GM12892 (cell line): ENCODE measurements at places on chromosomes 2 and 18.

DNA sequence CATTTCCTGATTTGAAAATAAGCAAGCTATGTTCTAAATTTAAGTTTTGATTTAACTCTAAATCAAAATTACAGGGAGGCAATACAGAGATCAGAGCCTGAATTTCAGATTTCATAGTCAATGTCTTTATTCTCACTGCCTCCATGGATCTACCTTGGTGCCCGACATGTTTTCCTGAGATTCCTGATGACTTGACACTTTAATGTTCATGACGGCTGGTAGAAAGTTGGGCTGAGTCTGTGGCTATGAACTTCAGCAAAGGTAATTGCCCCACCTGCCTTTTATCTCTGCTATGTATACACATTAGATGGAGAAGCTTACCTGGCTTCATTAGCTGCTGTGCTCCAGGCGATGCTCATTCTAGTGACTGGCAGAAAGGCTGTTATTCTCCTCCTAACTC is 1390.5 kb upstream of the CELF4 start:
- no peak for DNase-seq

DNA sequence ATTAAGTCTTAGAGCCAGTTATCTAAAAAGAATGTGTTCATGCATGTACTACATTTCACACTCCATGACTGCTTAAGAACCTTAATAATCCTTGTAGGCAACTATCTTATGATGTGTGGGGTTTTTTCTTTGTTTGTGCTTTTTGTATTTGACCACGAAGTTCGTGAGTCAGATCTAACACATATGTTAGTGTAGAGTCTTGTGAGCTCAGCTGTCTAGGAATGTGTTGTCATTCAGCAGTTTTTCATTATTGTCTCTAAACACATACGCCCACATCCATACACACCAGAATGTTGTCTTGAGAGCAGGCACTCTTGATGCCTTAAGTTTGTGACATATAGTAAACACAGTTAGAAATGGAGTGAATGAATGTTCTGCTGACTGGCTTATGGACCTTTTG is 38.4 kb downstream of the CAB39 start:
- DNase-seq = no peak

DNA sequence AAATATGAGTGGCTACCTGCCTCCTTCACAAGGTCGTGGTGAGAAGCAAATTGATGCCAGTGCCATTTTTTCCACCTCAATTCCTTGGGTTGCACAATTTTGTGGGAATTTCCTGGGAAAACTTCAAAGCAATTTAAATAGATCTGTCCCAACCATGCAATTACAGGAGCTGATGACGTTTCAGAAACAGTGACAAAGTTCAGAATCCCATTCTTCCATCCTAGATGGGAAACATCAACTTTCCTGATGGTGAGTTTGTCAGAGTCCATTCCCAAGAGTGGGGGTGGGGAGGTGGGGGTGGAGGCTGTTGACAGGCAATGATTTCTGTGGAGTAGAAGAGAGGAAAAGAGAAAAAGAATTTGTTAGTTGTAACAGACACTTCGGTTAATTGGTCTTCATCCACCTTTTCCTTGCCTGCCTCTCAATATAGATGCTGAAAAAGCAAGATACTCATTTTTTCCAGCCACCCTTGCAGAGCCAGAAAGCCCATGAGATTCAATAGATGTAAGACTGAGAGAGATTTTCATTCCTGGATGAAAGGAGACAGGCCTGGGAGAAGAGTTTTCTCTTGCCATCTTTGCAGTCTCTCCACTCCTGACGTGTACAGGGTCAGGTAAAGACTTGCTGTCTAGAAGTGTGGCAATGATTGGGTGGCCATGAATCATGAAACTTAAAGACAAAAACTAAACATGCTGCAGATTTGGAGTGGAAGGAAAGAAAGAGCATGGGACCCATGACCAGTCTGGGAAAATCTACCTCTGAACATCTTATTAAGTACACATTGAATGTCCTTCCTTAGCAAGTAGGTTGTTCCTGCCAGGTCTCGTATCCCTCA is 47.3 kb downstream of the SOCS6 start:
- no peak for DNase-seq

DNA sequence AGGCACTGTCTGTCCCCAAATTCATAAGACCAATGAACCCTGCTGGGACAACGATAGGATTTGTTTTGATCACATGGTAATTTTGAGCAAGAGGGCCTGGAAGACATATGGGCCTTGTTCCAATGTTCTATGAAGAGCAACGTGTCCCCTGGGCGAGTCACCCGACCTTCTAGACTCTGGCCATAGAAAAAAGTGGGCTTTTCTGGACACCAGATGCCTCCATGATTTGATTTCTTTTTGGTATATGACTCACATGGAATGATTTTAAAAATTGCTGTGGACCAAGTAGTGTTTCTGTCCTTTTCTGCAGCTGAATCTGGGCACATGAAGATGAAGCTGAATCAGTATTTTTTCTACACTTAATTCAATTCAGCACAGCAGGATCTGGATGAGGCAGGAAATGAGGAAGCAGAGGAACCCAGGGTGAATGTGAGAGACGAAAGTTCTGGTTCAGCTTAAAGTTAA is 104.9 kb downstream of the CDC42EP3 start:
- no peak for DNase-seq

DNA sequence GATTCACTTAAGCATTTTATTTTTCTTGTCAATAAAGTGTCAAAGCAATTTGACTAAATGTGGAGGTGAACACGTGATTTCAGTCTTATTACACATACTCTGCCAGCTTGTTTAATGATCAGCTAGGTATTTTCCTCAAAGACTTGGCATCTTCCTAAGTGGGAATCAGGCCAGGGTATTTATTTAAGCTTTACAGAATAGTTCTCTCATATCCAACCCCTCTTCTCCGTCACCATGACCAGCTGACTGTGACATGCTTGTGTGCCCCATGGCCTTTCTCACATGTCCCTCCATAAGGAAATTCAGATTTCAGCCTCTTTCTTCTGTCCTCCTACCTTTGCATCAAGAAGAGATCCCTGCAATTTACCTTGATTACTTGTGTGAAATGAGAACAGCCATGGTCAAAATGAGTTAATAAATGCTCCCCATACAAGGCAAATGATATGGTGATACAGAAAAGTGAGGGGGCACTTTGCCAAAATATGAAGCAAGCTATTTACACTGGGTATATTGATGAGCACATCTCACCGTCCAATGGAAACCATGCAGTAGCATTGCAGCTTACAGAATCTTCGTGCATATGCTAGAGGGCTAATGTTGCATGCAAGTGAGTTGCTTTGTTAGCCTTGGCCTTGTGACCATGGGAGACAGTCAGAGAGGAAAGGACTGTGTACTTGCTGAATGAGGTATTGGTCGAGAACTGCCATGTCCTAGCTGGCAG is 202.2 kb downstream of the RNF152 start:
- DNase-seq = no peak

DNA sequence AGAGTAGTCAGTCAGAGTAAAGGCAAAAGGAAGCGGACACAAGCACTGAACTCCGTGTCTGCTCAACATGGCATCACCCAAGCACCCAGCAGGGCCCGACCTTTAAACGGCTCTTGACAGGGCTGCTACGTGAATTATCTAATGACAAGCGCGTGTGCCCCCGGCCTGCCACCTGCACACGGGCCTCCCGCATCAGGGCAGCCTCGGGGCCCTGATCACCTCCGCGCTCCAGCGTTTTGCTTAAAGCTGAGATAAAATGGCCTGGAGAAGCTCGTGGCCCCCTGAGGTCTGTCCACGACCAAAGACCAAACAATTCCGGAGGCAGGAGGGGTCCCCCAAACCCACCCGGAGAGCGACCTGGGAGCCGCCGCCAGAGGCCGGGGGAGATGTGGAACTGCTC is 376 bp downstream of the NDUFA10 start:
- peak; percentile 35 for DNase-seq

GRCh38 chr2:226985583-226985946 is 149.7 kb downstream of the RHBDD1 start:
- no peak for DNase-seq

DNA sequence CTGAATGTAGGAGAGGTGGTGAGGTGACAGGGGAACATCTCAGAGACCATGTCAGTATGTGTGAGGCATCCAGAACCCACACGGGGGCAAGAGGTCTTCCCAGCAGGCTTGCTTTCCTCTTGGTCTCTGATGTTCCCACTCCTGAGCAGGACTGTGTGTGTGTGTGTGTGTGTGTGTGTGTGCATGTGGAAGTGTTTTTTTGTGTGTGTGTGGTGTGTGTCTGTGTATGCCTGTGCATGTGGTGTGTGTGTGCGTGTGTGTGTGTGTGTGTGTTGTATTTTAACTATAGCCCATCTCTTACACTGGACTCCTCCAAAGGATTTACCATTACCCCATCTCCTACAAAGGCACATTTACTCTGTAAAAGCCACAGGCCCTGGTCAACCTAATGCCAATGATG is 40.4 kb downstream of the SLC4A5 start:
- DNase-seq = no peak

- no peak for DNase-seq
Measured at GRCh38 chr2:105114551-105114950, 76.7 kb downstream of the MRPS9 start.

GRCh38 chr2:207260947-207261346 is 95.2 kb upstream of the KLF7 start:
- DNase-seq = no peak

DNA sequence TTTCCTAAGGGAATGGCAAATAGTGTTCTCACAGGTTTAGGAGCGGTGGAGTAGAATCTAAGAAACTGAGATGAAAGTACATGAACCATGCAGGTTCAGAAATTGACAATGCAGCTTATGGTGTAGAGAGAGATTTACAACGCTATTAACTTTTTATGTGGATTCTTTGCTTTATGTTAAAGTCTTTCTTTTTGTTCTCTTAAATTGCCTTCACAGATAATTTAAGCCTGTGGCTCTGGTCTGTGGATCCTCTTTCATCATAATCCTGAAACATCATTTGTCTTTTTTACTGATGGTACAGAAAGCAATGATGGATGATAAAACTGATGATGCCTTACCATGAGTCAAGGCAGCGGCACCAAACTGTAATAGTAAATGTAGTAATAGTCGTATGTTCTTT is 30.3 kb downstream of the SOCS6 start:
- DNase-seq = no peak

- DNase-seq = no peak
Measured at GRCh38 chr2:195622966-195623365, 34.1 kb upstream of the SLC39A10 start.

GRCh38 chr2:147067136-147067535 is 777.7 kb upstream of the ACVR2A start:
- no peak for DNase-seq

GRCh38 chr2:224407241-224407701 is 5.4 kb upstream of the FAM124B start:
- DNase-seq = no peak

DNA sequence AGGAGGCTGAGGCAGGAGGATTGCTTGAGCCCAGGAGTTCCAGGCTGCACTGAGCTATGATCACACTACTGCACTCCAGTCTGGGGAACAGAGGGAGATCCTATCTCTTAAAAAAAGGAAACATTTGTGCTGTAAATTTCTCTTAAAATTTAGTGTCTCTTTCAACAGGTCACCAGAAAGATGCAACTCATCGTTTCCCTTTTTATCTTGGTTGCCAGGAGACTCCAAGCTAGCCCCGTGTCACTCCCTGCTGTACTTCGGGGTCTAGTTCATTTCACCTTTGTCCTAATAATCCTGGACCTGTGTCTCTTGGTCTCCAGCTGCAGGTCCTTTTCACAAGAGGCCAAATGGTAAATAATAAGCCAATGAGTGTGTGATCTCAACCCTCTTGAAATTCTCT is 7.1 kb downstream of the HS1BP3 start:
- DNase-seq = no peak

GRCh38 chr18:35141567-35142274 is 99.1 kb upstream of the ZNF397 start:
- DNase-seq = no peak

GRCh38 chr2:225355788-225356187 is 43.7 kb upstream of the NYAP2 start:
- DNase-seq = no peak

DNA sequence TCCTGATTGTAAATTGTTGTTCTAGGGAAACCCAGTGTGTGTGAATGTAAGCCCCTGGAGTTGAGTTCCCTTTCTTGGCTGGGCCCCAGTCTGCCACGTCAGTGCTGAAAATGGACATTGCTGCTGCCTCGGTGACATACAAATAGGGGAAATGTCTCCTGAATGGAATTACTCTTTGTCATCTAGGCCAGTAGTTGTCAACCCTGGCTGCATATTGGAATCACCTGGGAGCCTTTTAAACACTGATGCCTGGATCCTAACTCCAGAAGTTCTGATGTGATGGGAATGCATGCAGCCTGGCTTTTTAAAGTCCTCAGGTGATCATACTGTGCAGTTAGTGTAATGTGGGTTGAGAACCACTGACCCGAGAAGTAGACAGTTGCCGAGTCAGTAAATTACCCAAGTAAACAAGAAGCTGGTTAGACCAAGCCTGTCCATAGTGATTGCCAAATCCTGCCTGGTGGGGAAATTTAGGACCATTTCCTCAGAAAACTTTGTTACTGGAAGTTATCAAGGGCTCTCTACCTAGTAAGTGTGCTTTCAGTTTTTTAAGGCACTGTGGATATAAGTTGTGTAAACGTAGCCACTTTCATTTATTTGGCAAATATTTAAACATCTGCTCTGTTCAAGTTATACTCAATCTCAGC is 27.6 kb upstream of the IL1R1 start:
- no peak for DNase-seq

DNA sequence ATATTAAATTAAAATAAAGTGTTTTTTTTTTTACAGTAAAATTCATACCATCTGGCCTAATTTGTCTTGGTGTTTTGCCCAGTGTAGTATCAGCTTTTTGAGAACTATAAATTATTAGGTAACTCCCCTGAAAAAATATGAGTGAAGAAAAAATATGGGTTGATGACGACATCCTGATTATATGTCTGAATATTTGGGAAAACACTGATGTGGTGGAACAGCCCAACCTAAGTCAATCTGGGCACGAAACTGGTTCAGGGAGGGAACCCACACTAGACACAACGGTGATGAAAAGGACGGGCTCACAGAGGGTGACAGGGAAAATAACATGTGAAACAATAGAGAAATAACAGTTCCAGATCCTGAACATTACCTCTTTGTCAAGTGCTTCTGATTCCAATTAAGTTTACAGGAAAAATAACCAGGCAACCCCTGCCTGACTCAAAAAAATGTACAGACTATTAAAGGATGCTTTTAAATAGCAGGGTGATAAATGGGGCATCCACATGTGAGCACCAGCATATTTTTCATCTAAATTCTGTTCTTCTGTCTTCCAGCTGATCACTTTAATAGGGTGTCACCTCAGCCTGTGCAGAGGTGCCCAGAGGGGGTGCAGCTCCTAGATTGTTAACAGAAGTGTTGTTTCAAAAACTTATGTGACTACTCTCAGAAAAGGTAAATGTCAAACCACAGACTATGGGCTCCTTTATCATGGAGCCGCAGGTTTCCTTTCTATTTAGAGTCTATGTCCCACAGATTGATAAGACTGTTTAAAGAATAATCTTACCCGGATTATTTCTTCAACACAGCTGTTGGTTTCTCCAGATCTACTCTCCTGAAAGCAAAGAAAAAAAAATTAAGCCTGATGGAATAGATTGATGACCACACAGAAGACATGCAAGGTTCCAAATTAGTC is 305.4 kb downstream of the AFF3 start:
- DNase-seq = no peak
